ENCODE measurements at places on chromosomes 11 and 22.

GRCh38 chr22:36982136-36982535 is 37.1 kb downstream of the TST start:
- no peak for DNase-seq

DNA sequence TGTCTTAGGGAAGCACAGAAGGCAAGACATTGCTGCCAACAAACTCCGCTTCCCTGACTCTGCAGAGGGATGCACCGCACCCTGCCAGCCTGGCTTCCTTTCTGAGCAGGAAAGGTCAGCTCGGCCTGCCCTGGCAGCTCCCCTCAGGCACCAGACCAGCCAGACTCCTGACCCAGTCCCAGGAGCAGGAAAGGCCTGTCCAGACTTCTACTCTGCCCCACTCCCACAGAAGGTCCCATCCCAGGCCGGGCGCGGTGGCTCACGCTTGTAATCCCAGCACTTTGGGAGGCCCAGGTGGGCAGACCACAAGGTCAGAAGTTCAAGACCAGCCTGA is 17.7 kb downstream of the ARRB1 start:
- DNase-seq: no peak

- DNase-seq: no peak
These were observed 1.6 kb upstream of the CYTH4 start for GRCh38 chr22:37280718-37281117.

DNA sequence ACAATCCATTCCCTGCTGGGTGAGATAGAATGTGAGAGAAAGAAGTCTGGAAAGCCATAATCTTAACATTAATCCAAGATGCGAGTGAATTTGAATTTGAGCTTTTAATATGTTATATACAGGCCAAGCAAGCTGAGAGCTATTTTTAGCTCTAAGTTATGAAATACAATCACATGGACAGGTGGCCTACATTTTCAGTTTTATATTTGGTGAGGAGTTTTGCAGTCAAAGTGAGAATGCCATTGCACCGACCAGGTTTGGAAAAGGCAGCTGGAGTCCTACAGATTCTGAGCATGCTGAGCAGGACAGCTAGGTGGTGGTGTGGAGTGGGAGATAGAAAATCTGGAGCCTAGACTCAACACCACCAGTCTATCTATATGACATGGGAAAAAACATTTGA is 12.0 kb downstream of the OR5B21 start:
- no peak for DNase-seq

GRCh38 chr11:113339929-113340589 is 25.7 kb downstream of the TTC12 start:
- no peak for DNase-seq

DNA sequence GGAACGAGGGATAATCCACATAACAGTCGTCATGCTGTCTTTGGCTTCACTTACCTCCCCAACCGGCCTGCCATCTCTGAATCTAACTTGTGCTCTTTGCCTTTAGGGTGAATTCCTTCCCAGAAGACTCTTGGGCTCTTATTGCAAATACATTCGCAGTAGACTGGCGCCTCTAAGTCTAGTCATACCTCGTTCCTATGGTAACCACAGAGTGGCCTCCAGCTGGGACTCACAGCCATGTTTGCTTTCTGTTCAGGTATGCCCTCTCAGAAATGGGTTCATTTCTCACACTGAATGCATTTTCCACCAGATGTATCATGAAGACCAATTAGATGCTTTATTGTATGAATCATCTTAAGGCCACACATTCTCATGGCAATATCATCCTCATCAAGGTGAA is 112.7 kb downstream of the FAR1 start:
- DNase-seq: no peak

- DNase-seq: no peak
These were observed 54.8 kb upstream of the FTH1 start for GRCh38 chr11:62022211-62022610.

DNA sequence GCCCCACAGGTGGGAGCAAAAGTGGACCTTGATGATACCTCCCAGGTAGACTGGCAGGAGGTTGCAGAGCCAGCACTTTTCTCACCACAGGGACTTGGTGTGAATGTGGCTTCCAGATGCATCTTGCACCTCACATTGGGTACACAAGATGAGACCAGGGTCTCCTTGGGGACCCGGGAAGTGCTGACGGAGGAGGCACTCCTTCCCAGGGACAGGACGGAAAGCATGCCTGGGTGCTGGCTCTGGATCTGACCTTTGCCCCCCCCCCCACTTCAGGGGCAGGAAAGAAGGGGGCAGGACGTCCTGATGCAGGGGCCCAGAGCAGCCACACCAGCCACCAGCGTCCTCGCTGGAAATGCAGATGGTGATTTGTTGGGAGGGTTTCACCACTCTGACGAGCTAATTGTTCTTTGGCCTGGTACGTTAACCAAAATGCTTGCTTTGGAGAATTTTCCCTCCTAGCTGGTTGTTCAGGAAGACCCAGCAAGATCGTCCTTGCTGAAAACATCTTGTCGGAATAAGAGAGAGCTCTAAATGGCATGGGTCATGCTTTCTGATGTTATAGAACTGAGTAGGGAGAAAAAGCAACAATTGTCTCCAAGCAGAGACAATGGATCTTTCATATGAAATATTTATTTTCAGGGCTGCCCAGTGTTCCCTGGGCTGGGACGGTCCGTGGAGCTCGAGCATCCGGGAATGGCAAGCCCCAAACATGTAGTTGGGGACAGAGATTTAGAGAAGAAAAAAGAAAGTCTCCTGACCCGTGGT is 74.4 kb upstream of the PPARA start:
- DNase-seq: no peak

- DNase-seq: no peak
These were observed 1.0 kb downstream of the APLNR start for GRCh38 chr11:57235761-57236703.

- DNase-seq: no peak
These were observed 9.0 kb upstream of the RRM1 start for GRCh38 chr11:4085575-4085974.

- DNase-seq: no peak
These were observed 482.6 kb downstream of the MIAT start for GRCh38 chr22:27139935-27140511.

DNA sequence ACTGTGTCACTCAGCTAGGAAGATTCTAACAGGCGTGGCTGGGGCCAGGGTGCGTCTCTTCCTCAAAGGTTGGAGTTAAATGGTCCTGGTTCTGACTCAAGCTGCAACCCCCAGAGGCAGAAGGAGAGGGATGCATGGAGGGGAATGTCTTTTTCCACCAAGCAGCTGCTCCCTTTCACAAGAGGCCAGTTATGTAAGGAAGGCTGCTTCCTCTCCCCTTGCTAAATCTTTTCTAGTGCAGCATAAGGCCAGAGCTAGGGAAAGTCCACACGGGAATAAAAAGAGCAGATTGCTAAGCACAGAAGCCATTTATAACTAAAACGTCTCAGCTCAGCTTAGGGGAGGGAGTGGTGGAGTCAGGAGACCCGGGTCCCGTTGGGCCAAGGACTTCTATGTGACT is 10.0 kb downstream of the PVALB start:
- no peak for DNase-seq

- no peak for DNase-seq
These were observed 68.1 kb upstream of the CCND1 start for GRCh38 chr11:69572861-69573260.

GRCh38 chr11:129894278-129895125 is 876 bp downstream of the NFRKB start:
- no peak for DNase-seq

DNA sequence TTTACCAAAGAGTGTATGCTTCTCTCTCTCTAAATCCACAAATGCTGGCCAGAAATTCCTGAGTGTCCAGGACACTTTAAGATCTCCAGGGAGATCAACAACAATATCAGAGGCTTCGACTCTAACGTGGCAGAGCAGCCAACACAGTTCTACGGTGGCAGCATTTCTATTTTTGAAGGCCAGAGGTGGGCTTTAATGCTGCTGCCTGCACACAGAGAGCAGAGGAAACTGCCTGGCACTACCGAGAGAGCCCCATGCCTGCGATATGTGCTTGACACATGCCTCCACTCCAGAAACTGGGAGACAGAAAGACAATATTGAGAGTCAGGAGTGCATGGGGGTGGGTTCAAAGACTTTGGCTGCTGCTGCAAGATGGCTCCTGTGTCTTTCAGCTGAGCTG is 48.8 kb upstream of the GALNT18 start:
- no peak for DNase-seq

Measured in DMS79 (cell line).